ENCODE measurements at places on chromosomes 2 and 18.
A peak's percentile ranks its signal among the peaks of the same experiment; 100 is the strongest.

- no peak for DNase-seq
Observed at GRCh38 chr2:193566276-193566675, 1371.5 kb upstream of the TMEFF2 start.

- no peak for DNase-seq
Observed at GRCh38 chr2:44974064-44974715, 32.7 kb downstream of the SIX3 start.

DNA sequence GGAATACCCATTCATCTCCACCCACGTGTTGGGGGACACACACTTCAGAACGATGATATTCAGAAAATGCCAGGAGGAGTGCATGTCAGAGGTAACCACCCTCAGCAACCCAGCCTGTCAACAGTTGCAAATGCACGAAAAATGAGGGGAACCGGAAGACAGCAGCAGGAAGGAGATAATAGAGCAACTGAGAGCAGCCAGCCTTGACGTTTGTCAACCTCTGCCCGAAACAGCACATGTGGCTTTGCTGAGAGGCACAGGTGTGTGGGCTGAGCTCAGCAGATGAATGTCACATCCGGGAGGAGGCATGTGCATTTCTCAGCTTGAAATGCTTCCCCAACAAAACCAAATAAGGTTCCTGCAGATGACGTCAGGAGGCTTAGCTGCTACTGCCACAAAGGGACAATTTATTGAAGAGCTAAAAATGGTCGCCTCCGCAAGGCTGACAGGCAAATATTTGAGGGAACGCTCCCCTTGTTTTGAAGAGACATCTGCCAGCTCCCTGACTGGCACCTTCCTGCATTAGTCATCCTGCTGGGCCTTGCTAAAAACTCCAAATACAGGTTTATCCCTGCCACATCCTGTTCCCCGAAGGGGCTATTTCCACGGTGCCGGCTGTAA, 419.0 kb downstream of the NBAS start:
- peak; percentile 44 for DNase-seq

GRCh38 chr2:129895526-129896082, 83.9 kb upstream of the RAB6C start:
- DNase-seq = no peak

DNA sequence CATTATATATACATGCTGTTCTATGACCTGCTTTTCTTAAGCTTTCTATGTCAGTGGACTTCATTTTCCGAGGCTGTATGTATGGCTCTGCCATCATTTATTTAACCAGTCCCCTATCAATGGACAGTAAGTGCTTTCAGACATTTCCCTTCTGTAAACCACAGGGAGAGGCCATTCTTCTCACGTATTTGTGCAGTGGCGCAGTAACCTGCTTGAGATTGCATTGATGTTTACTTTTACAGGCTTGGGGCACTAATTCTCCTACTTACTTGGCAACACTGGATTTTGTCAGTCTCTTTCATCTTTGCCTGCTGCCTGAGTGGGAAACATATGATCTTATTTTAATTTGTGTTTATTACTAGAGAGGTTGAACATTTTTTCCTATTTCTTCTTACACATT, 52.1 kb downstream of the BOLA3 start:
- DNase-seq = no peak

DNA sequence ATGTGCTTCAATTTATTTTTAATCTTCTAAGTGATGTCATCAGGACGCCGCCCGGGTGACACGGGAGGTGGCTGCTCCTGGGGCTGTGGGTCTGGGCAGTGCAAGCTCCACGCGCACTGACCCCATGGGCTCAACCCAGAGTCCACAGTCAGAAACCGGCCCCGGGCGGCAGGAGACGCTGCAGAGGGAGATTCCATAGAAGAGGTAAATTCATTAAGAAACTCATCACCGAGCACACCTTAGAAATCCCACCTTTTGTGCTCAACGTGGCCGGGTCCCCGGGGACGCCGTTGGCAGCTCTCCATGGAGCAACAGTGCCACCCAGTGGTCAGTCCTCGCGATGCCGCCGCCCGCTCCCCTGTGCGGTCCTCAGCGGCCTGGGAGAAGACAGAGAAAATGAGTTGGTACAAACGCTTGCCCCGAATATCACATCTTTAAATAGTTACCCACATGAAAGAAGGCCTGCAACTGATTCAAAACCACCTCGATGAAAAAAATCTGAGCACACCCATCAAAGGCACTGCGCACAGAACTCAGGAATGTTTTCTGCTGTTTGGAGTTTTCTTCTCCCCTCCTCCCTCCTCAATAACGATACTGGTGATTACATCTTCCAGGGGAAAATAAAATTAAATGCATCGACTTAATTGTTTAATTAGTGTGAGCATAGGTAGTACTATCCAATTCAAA, 92.6 kb downstream of the CMPK2 start:
- DNase-seq = peak; percentile 73

DNA sequence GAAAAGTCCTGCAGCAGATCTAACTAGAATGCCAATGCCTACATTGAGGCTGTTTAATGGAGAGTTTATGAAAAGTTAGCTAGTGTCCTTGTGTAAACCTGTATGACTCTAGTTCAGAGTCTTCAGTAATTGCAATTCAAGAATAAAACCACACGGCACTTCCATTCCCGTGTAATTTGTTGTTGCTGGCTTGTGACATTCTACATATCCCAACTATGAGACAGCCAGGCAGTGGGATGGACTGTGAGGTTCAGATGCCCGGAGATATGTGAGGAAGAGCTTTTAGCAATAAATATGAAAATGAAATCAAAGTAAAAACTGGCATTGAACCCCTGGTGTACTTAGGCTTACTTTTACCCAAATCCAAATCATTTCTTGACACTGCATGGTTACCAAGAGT, 263.4 kb downstream of the NEDD4L start:
- DNase-seq = no peak

GRCh38 chr2:63890678-63891077, 49.0 kb downstream of the UGP2 start:
- no peak for DNase-seq

GRCh38 chr2:218880859-218881594, 375 bp downstream of the WNT10A start:
- DNase-seq = no peak

DNA sequence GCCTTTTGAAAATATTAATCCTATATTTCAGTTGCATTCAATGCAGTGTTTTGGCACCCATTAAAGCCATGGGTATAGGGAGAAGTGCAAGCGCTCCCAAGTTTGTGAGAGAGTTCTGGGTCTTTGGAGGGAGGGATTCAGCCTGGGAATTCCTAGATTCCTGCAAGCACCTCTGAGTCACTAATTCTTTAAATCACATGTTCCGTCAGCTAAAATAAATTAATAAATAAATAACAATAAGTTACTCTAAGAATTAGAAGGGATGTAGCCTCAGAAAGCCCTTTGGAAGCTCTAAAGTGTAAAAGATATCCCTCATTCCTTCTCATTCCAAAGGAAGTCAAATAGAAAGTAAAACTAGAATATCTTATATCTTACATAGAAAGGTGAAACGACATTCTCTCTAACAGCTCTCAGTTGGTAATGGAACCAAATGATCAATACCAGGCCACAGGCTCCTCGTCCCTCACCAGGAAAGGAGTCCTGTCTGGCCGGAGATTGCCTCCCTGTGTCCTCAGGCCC, 222.4 kb upstream of the RBBP8 start:
- DNase-seq = no peak

DNA sequence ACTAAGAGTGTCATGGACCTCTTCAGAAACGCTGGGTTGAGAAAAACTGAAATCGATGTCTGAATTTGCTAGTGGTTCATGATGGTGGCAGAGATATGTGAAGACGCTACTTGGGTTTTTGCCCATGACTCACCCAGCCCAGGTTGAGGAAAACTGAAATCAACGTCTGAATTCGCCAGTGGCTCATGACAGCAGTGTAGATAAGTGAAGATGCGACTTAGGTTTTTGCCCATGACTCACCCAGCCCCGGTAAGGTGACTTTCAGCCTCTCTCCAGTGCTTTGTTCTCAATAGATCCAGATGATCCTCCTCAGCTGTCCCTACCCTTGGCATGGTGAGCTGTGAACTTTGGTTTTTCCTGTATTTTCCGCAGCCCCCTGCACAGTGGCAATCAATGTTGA, 105.3 kb upstream of the SIX3 start:
- no peak for DNase-seq

GRCh38 chr2:40528564-40528963, 76.7 kb upstream of the SLC8A1 start:
- no peak for DNase-seq

DNA sequence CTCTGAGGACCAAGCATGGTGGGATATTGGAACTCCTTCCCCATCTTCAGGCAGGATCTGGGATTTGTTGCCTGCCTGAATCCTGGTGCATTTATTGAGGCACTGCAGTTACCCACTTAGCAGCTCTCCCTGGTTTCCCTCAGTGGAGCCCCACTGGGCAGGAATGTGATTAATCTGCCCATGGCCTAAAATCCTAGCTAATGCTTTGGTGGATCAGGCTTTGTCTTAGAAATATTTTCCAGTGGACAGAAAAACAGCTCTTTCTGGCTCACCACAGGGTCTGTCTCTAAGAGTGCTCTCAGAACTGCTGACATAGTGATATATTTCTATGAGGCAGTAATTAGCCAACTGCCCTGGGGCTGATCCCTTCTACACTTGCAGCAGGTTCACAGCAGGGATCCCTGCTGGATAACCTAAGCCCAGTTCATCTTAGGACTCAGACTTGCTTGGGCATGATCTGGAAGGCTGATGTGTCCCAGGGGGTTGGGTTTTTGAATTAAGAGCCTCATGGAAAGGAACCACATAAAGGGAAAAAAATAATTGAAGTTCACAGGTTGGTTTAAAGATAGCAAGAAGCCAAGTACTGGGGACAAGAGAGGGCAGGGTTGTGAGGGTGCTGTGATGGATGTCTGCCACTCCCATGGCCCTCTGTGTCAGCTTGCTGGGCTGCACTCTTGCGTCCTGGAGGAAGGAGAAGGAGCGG, 44.3 kb upstream of the ZDBF2 start:
- no peak for DNase-seq

- DNase-seq = no peak
Observed at GRCh38 chr2:119257198-119257597, 33.6 kb downstream of the STEAP3 start.

- no peak for DNase-seq
Observed at GRCh38 chr2:106552921-106553320, 65.8 kb downstream of the CD8B2 start.

- DNase-seq = no peak
Observed at GRCh38 chr18:12333506-12334290, 25.7 kb downstream of the TUBB6 start.

GRCh38 chr2:74092275-74092674, 55.4 kb downstream of the BOLA3 start:
- DNase-seq = no peak

DNA sequence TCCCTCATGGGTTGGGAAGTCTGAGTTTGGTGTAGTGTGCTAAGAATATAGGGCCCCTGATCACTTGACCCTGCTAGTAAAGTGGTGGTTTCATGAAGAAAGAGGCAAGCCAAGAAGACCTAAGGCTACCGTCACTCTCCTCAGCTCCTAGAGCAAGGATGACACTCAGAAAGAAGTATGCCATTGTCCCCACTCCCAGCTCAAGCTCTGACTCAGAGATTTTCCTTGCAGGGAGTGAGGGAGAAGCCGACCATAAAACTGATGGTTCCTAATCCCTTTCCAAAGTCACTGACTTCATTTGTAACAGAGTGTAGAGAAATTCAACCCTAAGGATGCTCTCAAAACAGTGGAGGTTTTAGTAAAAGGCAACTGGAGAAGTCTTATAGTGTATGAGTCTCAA, 80.9 kb downstream of the ICA1L start:
- no peak for DNase-seq

GRCh38 chr2:74816540-74817303, 17.2 kb upstream of the HK2 start:
- no peak for DNase-seq

GRCh38 chr2:79844011-79844410, 331.2 kb downstream of the CTNNA2 start:
- no peak for DNase-seq

- no peak for DNase-seq
Observed at GRCh38 chr18:26802330-26803200, 62.9 kb downstream of the AQP4 start.

DNA sequence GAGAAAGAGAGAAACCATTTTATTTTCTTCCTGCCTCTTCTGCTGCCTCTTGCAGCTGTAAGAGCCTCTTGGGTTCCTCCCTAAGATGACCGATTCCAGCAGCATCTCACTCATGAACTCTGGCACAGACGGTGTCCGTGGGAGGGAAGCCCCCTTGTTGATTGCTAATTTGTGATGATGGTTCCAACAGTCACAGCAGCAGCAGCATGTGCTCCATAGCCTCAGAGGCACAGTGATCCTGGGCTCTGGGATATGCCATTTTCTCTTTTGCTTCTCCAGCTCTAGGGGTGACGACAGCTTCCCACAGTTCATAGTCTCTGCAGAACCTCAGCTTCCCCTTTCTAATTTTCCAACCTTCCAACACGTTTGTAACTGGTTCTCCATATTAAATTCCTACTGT, 324.2 kb upstream of the HS6ST1 start:
- no peak for DNase-seq

DNA sequence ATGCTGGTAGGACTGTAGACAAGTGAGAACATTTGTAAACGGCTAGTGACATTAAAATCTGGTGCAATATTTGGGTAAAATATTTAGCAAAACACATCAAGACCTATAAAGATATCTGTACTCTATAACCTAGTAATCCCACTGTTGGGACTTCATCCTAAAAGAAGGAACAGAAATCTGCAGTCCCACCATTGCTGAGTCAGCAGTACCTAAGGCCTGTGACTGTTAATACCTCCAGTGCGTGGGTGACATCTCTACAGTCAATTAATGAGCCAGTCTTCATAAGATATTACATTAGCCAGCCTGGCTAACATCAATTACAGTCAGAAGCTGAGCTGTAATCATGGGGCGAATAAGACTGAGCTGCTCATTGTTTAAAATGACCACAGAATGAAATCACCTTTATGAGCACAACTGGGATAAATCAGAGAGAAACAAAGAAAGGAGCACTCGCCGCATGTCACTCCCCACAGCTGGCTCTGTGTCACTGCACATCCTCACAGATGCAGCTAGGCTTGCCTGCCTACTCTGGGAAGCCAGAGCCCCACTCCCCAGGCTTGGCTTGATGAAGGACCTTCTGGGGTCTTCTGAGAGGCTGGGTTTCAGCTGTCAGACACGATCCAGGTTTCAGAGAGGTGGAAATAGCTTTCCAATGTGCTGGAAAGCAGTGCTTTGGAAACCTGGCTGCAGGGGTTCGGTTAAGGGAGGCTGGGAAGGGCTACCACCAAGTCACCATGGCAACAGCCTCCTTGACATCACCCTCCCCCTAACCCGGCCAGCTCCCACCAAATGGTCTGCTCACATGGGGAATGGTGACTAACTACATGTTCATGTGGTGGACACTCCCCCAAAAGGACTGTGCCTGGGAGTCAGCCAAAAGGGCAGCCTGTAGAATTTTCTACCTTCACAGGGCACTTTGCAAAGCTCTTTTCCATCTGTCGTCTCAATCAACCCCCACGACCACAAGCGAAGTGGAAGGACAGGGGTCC, 145.0 kb downstream of the ZBTB7C start:
- DNase-seq = no peak

- no peak for DNase-seq
Observed at GRCh38 chr2:216799873-216800431, 59.9 kb downstream of the TNP1 start.

DNA sequence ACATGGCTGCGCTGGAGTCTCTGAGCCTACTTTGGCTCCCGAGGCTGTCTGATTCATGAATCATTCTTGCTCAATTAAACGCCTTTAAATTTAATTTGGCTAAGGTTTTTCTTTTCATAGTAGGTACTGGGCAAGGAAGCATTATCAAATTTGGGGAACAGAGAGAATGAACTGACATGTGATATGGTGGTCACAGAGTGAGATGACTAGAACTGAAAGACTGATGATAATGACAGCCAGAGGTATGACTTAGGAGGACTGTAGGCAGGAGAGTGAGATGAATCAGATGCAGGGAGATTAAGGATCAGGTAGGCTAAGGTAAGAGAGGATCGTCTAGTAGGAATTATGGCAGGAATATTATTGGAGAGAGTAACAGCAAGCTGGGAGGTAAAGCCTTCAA, 40.9 kb upstream of the ST8SIA3 start:
- DNase-seq = no peak

Measured in stimulated activated CD4-positive, alpha-beta T cell treated with anti-CD3 and anti-CD28 coated beads, TNF-alpha, amount 100 ng/mL, for 1 hour (primary cell).